Neural progenitor cell (in vitro differentiated cells): ENCODE measurements at places on chromosomes 2 and 18. TPM values are rescaled to one million over a fixed set of nuclear protein-coding genes. Genes with fewer than 3 reads are reported as not detected.

Gene IL36RN
- not detected in 2 replicates for total RNA-seq

Gene MC2R
- not detected in 2 replicates for total RNA-seq

Gene AFF3
- 0.26 and 0.56 TPM in 2 replicates for total RNA-seq

Gene MALL
- 1.1 and 1.4 TPM in 2 replicates for total RNA-seq

Gene APLF
- 9.8 and 16.9 TPM in 2 replicates for total RNA-seq

Gene OLA1
- 186 and 323 TPM in 2 replicates for total RNA-seq

DNA sequence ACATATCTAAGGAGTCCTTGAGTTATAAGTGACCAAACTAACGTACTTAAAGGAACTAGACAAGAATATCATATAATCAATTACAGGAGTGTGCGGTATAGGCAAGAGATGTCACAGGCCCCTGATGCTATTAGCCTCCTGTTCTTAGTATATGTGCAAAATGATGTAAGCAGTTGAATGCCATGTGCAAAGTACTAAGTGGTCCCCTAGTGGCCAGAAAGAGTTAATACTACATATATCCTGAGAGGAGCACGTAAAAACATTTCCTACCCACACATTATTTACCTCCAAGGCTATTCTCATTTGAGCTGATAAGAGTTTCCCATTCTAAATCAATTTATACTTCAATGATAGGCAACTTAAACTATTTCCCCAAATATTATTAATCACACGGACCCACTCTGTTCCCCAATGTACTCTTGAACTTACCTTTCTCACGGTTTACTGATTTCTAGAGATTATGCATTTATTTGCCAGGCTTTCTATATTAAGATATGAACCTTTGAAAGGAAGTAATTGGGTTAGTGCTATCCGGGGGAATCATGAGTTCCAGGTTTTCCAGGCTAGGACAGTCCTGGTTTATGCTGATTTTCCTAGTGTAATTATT is 158.0 kb upstream of the KLHL14 start:
- DNase-seq, result peak; percentile 49

DNA sequence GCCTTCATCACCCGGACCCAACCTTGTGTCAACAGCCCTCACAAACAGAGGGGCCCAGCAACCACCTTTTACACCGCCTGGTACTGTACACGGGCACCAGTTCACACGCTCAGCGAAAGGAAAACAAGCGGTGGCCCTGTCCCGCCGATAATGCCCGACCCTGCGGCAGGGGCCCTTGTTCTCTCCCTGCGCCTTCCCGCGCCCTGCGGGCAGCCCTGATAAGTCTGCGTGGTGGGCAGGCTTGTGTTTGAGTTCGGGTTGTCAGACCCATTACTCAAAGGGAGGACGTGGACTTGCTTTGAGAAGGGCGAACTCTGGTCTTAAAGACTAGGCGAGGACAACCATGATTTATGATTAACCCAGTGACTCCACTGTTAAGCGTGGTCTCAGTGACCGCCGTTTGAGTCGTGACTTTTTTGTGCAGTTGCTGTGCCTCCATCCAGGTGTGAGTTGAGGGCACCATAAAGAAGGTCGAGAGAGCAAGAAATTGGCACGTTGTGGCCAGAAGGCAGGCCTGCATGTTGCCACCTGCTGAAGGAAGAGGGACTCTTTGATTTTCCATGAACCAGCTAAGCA is 167.4 kb upstream of the GATA6 start:
- no peak for DNase-seq

- no peak for DNase-seq
Observed at GRCh38 chr18:25883091-25883490, 207.3 kb downstream of the SS18 start.

DNA sequence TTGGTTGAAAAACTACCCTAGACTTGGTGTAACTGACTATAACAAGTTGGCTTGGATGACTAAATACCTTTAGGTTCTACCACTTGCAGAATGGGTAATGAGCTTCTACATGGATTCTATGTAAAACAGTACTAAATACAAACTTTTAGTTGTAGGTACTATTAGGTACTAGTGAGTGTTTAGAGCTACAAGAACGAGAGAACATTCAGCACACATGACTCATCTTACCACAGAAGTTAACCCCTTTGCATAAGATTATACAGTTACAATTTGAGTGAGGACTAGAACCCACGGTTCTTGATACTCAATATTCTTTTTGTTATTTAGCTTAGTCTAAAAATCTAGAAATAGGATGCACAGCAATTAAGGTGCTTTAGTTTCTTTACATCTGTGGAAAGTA is 101.7 kb upstream of the TFCP2L1 start:
- DNase-seq, result no peak

DNA sequence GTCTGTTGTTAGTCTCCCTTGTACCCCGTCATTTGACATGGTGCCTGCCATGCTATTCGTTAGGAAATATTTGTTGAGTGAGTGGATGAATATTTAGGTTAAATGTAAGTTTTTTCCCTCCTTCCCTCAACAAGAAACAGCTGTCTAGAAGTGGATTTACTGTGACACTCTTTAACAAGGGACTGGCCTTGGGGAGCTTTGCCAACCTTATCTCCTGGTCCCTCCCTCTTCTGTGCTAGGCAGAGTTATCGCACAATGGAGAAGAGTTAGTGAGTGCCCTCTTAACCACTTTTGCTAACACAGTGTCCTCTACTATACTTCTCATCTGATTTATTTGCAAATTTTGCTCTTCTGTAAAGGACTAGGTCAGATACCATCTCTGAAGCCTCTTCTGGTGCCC is 61.2 kb downstream of the DIS3L2 start:
- no peak for DNase-seq

GRCh38 chr2:102837626-102838198 is 75.9 kb downstream of the TMEM182 start:
- DNase-seq, result no peak

- DNase-seq, result no peak
Observed at GRCh38 chr2:203706403-203706802, at the start of gene CD28. Gene CD28, plus strand, starts transcription at chr2:203706639. Its CDS starts 58 bp downstream, at chr2:203706697.

DNA sequence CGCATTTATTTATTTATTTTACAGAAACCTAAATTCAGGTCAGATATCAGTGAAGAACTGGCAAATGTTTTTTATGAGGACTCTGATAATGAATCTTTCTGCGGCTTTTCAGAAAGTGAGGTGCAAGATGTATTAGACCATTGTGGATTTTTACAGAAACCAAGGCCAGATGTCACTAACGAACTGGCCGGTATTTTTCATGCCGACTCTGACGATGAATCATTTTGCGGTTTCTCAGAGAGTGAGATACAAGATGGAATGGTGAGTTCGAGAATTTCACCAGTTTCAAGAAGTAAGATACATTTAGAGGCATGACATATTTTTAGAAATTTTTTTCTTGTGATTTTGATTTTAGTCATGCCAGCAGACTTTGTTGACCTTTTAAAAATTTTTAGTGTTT is 4.6 kb downstream of the CDCA7 start:
- DNase-seq, result no peak
